ENCODE measurements at places on chromosomes 2 and 18.

DNA sequence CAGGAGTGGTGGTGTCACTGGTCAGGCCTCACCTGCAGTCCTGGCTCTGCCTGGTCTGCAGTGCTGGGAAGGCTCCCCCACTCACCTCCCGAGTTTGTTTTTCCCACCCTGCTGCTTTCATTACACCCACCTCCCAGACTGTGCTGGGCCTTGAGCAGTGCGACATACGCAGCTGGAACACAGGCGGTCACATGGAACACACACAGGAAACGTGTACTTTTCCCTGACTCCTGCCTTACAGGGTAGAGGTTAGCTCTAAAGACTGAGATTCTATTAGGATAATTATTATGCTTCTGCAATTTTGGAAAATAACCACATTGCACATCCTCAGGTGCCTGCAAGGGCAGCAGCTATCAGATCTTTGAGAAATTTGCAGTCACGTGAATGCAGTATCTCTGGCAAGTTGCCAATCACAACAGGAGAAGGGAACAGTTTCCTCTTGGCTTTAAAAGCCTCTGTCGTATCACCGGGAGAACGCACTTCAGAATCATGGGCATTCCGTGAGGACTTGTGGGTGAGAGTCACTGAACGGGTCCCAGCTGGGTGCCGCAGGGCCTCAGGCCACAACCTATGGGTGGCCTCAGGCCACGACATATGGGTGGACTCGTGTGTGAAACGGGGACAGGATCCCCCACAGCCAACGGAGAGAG, 136.5 kb downstream of the ZNF236 start:
- DNase-seq, result peak; percentile 76

DNA sequence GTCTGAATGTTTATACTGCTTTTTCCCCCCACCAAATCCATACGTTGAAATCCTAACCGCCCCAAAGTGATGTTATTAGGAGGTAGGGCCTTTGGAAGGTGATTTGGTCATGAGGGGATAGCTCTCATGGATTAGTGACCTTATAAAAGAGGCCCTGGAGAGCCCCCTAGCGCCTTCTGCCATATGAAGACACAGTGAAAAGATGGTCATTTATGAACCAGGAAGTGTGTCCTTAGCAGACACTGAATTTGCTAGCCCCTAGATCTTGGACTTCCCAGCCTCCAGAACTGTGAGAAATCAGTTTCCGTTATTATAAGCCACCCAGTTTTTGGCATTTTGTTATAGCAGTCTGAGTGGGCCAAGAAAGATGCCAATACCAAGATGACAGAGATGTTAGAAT, 7.2 kb upstream of the TSN start:
- peak; percentile 40 for DNase-seq

DNA sequence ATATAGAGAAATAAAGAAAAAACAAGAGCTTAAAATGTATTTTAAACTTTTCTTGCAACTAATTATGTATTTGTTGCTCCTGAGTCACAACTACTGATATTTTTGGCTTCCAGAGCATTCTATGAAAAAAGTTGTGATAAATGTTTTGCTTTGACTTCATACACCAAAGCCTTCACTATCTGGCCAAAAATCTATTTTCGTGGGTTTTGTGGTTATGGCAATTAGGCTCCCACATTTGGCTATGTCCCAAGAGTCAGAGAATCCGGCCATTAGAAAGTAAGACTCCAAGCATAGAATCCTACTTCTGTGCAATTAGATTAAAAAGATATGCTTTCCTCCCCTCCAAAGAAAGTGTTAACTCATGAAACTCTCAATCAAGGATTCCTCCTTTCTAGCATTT, 1456.1 kb upstream of the ACVR2A start:
- no peak for DNase-seq

- DNase-seq, result no peak
These were observed 4.0 kb downstream of the NRXN1 start for GRCh38 chr2:51027968-51028367.

DNA sequence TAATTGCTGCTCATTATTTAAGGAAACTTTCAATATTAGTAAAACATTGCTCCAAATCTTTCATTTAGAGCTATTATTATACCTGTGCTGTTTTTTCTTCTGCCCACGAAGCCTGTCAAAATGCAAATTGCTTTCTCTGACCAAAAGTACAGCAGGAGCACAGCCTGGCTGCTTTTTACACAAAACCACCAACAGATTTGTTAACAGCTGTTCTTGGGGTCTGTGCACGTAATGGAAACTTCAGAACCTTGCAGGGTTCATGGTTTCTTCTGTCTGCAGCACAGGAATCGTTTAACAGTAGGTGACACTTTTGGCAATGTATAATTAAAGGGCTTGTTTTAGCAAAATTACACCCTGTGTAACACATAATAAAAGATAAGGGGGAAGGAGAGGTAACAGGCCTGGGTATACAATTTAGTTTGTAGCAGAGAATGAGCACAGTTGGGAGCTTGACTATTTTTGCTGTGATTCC, 447.3 kb downstream of the KCNJ3 start:
- peak; percentile 86 for DNase-seq

DNA sequence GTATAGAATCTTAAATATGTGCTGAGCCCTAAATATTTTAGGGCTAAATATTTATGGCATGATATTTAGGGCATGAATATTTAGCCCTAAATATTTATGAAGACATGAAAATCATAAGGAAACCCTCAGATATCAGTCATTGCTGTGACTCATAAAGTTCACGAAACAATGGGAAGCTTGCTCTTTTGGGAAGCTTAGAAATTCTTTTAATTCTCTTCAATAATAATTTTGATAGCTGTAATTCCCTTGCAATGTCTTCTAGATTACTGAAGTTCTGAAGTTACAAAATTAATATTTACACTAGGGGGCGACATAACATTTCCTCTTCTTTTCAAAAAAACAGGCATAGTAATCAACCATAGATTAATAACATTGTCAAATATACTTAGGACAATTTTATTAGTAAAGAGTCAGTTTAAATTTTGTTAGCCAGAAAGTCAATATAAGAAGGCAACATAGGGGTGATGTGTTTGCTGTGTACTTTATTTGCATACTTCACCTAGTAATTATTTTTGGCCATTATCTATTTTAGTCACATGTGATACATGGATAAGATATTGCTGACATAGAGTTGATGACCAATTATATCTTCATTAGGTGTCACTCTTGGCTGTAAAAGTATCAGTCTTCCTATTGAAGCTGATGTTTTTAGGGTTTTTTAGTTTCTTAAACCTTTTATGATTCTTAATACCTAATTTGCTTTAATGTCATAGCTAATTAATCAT, 13.2 kb downstream of the ZNF804A start:
- DNase-seq, result no peak

- DNase-seq, result no peak
These were observed 2.4 kb upstream of the MALT1 start for GRCh38 chr18:58668897-58669296.

- peak; percentile 77 for DNase-seq
These were observed 213.7 kb downstream of the KCNJ3 start for GRCh38 chr2:154912215-154912614.

DNA sequence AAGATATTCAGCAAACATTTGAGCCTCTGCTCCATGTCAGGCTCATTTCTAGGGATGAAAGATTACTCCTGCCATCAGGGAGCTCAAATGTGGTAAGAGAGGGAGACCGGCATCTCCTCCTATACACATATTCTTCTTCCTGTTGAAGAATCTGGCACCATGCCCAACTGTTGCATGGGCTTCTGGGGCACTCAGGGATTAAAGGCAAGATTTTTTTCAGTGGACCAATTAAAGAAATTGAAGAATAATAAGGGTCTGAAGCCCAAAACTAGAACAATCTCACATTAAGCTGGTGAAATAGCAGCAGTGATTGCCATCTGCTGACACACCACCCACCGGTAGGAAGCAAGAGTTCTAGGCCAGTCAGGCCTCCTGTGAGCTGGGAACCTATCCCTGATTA, 145.4 kb upstream of the LYPD6 start:
- peak; percentile 19 for DNase-seq

DNA sequence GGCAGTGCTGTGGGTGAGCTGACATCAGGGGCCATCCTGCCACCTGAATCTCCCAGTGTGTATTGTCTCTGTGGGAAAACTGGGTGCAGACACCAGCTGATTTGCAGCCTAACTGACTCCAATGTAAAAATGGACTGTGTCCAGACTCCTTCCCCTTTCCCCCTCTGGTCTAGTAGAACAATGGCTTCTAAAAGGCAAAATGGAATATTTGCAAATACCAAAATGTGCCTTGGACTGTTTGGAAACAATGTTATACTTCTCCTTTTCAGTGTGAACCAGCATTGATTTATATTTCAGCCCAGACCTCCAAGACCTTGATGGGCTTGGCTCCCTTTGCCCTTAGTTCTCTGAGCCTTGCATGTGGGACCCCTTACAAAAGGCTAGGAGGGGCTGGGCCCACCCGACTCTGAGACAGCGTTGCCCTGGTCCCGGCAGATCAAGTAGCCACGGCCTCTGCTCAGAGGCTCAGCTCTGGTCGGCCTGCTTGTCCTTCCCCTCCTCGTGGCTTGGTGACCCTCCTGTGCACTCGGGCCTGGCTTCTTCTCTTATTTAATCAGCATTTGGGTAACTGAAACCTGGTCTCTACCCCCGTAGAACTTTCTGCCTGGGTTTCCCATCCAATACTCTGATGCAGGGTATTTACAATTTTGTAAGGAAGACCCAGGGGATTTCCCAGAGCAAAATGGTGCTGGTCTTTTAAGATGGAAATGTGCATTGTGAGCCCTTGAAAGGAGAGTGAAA, 18.0 kb upstream of the ACKR3 start:
- DNase-seq, result no peak

GRCh38 chr18:55221622-55222021, 262.4 kb upstream of the CCDC68 start:
- no peak for DNase-seq

DNA sequence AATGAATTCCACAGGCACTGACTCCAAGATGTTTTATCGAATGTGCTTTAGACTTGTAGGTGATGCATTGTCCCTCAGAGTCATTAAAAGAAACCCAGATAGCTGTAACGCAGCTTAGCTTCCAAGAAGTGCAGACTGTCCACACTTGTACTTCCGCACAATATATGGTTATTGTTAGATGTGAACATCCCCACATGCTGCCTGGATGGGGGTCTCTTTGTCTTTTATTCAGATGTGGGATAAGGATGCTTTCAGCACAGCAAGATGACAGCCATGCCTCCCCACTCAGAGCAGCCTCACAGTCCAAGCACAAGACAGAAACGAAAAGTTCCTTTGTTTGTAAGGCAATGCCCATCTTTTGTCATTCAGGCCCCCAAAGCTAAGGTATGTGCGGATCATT, 416.6 kb downstream of the HRH4 start:
- DNase-seq, result no peak

DNA sequence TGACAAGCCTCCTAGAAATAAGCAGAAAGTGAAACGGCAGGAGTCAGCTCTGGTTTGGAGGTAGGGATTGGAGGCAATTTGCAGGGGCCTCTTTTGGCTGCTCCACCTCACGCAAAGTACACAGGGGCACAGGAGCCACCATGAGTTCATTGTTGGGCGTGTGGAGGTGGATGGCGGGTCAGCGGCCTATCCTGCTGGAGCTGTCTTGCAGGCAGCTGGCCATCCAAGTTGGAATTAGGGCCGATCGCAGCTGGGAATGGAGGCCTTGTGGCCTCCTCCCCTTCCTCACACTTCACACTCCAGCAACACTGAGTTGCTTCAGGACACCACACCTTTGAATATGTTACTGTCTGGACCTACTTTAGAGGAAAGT, 171.5 kb downstream of the MYCN start:
- no peak for DNase-seq
